ENCODE measurements at places on chromosomes 7 and 10.

GRCh38 chr7:116672596-116673456 lies 830 bp downstream of the MET start:
- no peak for DNase-seq

DNA sequence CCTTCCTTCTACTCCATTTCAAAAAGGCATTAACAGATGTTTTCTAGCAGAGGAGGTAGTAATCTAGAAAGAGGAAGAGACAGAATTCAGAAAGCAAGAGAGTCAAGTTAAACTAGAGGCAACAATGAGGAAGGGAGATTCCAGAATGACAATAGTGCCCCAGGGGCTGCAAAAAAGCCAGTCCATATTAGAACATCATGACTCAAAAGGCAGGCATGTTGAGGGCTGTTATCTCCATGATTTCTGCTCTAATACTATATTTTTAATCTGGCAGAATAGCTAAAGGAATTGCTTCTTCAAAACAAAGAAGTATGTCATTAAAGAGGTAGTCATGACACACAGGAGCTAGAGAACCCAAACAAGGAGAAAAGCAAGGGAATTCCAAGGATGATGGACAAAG lies 599.6 kb downstream of the INHBA start:
- no peak for DNase-seq

- no peak for DNase-seq
Measured at GRCh38 chr10:77011874-77012811, 625.5 kb downstream of the KCNMA1 start.

DNA sequence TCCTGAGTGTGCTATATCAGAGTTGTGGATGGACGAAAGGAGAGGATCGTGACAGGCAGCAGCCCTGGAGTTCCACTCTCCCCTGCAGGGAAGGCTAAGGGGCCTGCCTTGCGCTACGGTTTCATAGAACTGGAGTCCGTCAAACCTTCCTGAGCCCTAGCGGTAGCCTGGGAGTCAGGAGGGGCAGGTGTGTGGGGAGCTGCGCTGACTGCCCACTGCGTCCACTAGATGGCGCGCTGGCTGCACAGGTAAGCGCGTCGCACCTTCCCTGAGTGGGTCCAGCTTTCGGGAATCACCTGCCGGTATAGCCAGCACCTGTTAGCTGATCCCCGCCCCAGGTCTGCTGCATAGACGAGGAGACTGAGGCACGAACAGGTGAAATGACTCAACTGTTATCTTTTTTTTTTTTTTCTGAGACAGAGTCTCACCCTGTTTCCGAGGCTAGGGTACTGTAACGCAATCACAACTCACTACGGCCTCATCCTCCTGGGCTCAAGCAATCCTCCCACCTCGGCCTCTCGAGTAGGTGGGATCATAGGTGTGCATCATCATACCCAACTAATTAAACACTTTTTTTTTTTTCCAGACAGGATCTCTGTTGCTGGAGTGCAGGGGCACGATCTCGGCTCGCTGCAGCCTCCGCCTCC lies 20.2 kb upstream of the BAIAP2L1 start:
- DNase-seq, result no peak
